ENCODE measurements at places on chromosomes 4 and X.

- no peak for DNase-seq
Observed at GRCh38 chr4:88957570-88957969, 99.4 kb downstream of the FAM13A start.

GRCh38 chrX:128759745-128760144 lies 707.5 kb upstream of the ACTRT1 start:
- DNase-seq = no peak

- DNase-seq = no peak
Observed at GRCh38 chrX:71873459-71873833, 37.2 kb upstream of the NHSL2 start.

DNA sequence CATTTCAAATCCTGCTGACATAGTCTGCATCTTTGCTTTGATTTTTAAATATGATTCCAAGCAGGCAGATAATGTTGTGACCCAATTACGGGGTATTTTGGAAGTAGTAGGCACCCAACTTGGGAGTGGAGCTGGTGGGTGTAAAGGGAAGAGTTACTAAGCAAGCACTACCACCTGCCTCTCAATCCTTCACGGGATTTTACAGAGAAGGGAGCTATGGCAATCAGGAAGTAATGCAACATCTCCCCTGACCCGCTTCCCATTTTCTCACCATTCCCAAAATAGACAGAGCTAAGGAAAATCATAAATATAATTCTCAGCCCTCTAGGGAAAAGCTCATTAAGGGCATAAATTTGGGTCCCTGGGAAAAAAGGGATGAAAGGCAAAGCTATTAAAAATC lies 9.2 kb downstream of the APBB2 start:
- DNase-seq = no peak

DNA sequence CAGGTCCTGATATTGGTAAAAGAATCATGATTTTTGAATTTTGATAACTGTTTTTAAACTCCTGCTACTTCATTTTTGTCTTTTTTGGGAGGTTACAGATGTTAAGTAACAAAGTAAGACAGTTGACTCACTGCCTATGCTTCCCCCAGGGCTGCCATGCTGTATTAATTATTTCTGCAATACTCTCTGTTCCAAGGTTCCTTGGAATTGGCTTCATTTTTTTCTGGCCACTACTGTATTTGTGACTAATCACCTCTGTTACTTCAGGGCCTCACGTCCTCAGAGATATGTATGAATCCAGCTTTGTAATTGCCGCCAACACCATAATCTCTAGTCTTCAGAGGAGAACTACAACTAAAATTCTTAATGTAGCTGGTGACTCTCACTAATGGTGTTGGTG lies 1729.3 kb downstream of the C4orf33 start:
- DNase-seq = no peak

- no peak for DNase-seq
Observed at GRCh38 chr4:142840516-142841123, 5.5 kb downstream of the INPP4B start.

GRCh38 chr4:122541996-122542395 lies 78.9 kb downstream of the IL21 start:
- no peak for DNase-seq

DNA sequence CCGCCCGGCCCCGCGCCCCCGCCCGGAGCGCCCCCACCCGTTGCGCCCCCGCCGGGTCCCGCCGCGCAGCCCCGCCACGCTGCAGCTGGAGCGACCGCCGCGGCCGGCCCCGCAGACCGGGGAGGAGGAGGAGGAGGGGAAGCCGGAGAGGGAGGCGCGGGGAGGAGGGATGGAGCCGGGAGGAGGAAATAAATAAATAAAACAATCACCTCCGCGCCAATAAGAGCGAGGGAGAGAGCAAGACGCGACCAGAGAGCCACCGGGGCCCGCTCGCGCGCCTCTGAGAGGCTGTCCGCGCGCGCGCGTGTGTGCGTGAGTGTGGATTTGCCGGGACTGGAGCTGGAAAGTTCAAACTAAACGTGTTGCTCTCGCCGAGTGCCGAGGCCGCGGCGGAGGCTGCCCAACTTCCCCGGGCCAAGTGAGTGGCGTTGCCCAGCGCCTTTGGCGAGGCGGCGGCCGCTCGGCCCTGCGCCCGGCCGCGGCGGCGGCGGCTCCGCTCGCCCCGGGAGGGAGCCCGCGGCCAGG lies 2184.4 kb upstream of the TENM3 start:
- no peak for DNase-seq

GRCh38 chrX:8868070-8868773 lies 67.0 kb upstream of the FAM9A start:
- DNase-seq = no peak

GRCh38 chrX:86028681-86029080 lies 18.7 kb downstream of the CHM start:
- no peak for DNase-seq

- no peak for DNase-seq
Observed at GRCh38 chr4:7852568-7853185, 87.0 kb downstream of the AFAP1 start.

- DNase-seq = no peak
Observed at GRCh38 chr4:153616006-153616555, 68.0 kb upstream of the TLR2 start.

- no peak for DNase-seq
Observed at GRCh38 chr4:28179126-28179525, 1318.5 kb downstream of the STIM2 start.

DNA sequence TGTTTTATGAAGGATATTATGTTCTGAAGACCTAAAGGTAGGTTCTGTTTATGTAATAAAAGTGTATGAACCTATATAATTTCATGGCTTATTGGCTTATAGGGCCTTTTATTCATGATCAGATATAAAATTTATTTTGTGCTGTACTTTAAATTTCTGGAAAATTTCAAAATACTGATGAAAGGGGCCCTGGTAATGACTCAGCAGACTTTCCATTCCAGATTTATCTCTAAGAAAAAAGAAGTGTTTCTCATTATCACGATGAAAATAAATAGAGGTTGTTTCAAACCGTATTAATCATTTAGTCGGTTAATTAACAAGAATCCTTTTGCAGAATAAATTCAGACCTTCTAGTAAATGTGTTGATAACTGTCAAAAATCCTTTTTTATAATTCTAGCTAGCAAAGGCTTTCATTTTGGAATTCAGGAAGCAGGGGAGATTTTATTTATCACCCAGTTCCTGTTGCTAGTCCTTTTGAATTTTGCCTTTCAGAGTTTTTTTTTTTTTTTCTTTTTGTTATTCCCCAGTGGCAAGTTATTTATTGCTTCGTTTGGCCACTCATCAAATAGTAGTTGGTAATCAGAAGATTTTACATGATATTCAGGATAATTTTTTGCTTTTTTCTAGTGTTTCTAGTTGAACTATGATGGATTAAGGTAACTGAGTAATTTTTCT lies 5.4 kb upstream of the TAPT1 start:
- no peak for DNase-seq

DNA sequence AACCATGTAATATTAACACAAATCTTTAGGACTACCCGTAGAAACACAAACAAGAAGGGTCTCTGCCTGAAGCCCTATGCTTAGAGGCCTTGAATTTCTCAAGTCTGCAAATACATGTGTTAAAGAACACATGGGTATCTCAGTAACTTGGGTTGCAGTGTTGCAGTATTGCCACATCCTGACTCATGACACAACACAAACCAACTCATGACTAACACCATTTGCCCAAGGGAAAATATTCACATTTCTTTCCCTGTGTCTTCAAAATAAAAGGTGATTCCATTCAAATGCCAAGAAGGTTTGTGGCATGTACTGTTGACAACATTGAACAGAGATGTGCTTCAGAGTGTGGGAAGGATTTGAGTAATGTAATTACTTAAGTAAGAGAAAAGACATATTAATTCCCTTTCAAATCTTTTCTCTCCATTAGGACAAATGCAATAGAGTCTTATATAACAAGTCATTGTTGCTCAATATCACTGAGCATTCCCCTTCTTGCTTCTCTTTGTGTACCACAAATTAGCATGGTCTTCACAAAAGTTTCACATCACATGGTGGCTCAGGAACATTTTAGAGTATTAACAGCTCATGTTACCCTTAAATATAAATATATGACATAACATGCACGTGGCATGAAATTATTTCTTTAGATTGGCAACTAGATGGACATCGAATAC lies 487.1 kb downstream of the STPG2 start:
- DNase-seq = no peak

- no peak for DNase-seq
Observed at GRCh38 chrX:33086886-33087285, 124.5 kb downstream of the DMD start.

GRCh38 chr4:19497705-19498104 lies 754.0 kb upstream of the SLIT2 start:
- DNase-seq = no peak

DNA sequence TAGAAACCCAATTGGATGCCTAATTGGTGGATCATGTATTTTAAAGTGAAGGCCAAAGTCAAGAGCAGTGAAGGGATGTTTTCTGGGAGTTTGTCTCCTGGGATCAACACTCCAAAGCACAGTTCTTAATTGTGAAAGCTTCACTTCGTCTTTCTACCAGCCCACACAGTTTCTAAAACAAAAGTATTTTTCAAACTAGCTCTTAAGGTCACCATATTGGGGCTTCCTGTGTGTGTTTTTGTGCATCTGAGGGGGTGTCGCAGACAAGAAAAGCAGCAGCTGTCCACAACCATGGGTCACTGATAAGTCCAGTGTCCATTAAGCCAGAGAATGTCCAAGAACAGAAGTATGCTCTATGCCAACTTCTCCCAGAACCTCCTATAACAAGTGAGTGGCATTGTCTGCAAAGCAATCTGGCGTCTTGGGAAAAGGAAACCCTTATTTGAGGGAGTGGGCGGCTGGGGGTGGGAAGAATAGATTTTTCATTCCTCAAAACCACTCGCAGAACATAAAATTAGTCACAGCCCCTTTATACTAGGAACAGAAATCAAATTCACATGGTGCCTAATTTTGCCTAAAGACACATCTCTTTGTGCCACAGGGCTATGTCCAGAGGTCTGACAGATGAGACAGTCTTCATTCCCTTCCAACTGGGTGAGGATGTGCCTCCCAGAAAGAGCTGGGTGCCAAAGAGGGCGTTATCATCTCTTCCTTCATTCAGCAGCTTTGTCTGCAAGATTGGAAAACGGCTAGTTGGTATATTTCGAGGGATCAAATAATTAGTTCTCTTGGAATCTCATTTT lies 610.4 kb downstream of the BCOR start:
- DNase-seq = no peak

GRCh38 chrX:148574237-148574973 lies 74.0 kb downstream of the AFF2 start:
- no peak for DNase-seq

Data from mucosa of gallbladder (tissue), 1 donor.